Stimulated activated naive B cell treated with anti-CD40 and anti-IgM and Interleukin-4, amounts not matched to agents 10 μg/mL and 1 μg/mL and 100 μg/mL, for 72 hours (primary cell): ENCODE measurements at places on chromosomes 13 and 19.

DNA sequence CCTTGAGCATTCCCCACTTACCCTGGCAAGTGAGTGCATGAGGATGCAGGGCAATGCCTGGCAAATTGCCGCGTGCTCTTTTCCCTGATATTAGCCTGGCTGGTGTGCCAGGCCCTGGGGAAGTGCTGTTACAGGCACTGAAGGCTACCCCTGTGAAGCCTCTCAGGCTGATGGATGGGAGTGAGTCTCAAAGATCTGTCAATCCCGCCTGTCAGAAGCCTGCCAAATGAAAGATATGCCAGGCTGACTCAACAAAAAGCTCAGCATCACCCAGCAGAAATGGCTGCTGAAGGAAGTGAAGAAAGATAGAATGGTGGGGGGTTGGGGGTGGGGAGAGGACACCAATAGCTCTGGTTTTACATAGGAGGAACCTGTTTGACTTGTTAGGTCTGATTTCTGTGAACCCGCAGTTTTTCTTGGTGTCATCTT, 112.1 kb downstream of the LACC1 start:
- DNase-seq = no peak

DNA sequence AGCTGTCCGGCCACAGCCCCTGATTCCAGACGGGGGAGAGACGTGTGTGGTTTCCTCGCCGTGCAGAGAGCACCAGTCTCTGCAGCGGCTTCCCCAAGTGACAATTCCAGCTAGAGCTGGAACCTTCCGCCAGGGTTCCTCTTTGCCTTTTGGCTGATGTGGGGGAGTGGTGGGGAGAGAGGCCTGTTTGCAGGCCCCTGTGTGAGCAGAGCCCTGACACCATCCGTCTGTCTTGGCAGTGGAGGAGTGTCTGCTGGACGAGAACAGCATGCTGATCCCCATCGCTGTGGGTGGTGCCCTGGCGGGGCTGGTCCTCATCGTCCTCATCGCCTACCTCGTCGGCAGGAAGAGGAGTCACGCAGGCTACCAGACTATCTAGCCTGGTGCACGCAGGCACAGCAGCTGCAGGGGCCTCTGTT, 25.0 kb downstream of the LAMP1 start:
- DNase-seq = no peak

GRCh38 chr19:50213925-50214324, 10.5 kb downstream of the MYH14 start:
- DNase-seq = no peak

DNA sequence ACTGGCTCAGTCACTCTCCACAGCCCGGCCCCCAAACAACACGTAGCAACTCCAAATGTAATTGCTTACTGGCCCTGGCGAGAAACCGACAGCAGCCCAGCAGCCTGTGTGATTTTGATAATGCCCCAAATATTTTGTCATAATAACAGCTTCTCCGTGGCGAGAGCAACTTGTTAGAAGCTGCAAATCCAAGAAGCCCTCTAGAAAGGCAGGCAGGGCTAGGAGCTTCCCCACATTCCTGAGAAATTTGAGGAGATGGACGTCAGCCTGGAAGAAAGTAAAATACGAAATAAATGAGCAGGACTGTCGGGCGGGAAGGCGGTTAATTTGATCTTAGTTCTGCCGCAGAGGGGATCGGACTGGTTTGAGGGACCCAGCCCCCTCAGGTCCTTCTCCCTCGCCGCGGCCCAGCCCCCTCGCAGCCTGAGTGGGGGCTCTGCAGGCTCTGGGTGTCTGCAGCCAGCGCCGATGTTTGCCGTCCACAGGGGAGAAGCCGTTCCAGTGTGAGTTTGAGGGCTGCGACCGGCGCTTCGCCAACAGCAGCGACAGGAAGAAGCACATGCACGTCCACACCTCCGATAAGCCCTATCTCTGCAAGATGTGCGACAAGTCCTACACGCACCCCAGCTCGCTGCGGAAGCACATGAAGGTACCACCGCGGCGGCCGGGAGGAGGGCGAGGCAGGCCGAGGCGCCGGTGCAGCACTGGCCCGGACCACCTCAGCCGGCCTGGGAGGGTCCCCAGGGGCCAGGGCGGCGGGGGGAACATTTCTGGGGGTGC, 3.1 kb downstream of the ZIC2 start:
- DNase-seq = no peak

DNA sequence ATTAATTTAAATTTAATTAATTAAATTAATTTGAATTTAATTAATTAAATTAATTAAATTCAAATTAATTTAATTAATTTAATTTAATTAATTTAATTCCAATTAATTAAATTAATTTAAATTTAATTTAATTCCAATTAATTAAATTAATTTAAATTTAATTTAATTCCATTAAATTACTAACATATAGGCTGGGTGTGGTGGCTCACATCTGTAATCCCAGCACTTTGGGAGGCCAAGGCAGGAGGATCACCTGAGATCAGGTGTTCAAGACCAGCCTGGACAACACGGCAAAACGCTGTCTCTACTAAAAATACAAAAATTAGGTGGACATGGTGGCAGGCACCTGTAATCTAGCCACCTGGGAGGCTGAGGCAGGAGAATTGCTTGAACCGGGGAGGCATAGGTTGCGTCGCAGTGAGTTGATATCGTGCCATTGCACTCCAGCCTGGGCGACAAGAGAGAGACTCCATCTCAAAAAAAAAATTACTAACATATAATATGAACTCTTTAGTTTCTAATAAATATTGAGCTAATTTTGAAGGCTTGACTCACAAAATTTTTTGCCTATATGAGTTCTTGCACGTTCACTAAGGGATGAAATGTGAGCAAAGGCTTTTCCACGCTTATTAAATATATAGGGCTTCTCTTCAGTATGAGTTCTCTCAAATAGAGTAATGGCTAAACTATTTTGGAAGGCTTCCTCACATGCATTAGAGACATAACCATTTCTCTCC, 9.0 kb upstream of the USP29 start:
- DNase-seq = no peak

DNA sequence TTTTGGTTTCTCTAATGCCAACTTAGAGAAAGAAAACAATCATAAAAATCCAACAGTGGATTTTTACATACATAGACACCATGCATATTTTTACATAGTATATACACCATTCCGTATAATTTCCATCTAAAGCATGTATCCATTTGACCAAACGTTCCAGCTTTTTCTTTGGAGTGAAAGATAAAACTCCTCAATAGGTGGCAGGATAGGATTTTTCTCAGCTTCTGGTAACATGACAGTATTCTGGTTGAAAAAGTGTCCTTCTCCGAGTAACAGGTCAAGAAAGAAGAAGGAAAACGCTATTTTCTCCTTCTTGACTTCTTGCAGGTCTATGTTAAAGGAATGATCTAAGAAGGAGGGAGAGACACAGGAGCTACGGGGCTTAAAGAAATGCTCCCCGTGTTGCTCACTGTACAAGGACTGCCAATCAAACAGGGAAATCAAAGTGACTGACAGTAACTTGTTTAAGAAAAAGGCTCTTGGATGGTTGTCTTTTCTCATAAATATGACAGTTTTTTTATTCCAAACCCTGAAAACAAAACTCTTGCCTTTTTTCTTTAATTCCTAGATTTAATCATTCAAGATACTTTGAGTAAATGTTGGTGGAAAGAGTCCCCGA, 11.5 kb downstream of the FLT1 start:
- no peak for DNase-seq

DNA sequence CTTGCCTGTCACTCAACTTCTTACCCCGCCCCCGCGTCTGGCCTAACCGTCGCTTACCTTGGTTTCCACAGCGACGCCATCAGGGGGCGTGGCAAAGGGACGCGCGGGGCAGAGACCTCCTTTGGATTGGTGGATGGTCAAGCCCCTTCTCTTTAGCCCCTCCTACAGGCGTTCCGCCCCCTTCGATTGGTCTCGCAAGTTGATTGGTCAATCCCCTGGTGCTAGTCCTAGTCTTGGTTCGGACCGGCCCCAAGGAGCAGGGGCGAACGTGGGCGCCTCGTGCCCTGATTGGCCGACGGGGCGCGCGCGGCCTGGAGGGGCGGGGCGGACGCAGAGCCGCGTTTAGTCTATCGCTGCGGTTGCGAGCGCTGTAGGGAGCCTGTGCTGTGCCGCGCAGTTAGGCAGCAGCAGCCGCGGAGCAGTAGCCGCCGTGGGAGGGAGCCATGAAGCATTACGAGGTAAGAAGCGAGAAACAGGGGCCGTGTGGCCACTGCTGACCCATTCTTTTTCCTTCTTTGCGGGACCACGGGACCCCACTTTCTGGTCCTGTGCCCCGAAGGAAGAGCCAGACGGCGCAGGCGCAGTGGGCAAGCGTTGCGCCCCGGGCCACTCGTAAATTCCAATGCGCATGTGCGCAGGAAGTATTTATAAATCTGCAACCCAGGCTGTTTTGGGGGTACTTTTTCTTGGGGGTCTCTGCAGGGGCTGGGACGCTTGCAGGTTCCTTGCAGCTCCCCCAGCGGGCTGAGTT, at the start of gene TECR:
Gene TECR, plus strand, starts transcription at position 341 of the 751 bp plus-strand sequence. Its CDS starts 103 bp downstream, at position 444.
- DNase-seq = peak; percentile 100

DNA sequence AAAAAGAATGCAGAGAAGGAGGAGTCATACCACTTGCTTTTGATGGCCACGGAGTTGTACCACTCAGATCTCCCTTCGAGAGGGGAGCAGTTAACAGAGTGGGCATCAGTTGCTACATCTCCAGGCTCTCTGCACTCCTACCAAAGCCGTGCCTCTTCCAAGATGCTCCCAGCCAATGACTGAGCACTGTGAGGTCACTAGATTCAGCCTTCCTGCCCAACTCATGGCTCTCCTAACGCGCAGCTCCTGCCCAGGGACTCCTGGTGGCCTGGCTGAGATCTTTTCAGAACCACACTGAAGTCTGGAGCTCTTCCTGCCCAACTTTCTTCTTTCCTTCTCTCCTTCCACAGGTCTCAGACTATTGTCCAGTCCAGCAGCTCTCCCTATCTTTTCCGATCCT, 66.7 kb downstream of the LHFPL6 start:
- DNase-seq = no peak

DNA sequence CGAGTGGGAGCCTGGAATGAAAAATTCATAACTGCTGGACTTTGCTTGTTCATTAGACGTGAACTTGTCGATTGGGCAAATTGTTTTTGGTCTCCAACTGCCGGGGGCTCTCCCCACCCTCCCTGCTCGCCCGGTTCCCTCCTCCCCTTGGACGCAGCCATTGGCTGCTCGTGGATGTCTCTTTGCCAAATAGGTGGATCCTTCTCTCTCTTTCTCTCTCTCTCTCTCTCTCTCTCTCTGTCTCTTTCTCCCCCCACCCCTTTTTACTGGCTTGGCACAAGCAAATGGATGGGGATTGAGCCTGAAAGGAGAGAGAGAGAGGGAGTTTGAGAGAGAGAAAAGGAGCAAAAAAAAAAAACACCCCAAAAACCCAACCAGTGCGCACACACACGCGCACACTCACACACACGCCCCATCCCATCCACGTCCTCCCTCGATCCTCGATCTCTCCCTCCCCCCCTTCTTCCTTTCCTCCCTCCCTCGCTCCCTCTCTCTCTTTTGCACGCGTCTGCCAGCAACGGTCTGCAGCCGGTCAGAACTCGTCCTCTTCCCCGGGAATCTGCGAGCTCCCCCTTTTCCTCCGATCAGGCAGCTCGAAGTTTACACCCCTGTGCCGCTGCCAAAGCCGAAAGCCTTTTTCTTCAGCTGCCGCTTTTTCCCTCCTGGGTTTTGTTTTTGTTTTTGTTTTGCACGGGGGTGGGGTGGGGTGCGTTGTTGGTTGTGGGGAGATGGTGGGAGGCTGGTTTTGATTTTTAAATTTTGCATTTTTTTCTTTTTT, 27.8 kb downstream of the NFIX start:
- DNase-seq = no peak

DNA sequence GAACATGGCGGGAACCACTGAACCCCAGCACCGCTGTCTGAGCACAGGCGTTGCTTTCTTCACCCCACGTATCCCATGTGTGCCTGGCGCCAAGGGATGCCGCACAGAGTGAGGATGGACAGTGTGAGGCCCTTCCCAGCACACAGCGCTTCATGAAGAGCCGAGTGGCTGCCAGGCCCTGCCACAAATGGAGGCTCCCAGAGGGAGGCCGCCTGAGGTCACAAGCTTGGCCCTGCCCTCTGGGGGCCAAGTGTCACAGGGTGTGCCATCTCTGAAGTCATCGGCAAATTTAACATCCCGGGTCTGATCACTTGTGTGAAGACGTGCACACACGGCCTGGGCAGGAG, 24.4 kb downstream of the MPND start:
- no peak for DNase-seq

DNA sequence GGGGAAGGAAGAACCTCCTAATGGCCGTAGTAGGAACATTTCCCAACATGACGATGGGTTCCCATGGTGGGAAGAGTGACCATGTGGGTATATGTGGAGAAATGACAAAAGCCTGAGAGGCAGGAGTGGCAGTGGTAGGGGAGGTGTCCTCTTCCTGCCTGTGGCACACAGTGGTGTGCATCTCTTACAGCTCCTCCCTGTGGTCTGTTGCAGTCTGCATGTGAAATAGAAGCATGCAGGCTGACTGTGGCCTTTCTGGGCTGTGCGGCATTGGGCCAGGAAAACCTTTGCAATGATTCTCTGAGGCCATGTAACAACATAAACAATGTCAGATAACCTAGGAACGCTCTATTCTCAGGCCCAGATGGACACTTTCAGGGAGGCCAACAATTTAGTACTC, 84.0 kb downstream of the LACC1 start:
- no peak for DNase-seq

DNA sequence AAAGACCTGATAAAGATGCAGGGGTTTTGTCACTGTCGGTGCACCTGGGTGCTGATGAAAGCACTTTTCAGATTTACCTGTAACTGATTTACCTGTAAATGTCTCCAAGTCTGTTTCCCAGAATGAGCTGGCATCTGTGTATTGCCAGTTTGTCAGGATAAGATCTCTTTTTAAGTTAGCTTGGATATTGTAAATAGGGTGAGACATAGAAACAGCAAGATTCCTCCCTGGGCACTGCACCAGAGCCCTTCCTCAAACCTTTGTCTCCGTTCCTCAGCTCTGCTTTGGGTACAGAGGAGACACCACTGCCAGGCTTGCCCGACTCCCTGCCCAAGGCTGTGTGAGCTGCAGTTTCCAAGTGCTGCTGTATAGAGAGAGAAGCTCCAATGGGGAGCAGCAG, 158.6 kb downstream of the TNFRSF19 start:
- DNase-seq = no peak

DNA sequence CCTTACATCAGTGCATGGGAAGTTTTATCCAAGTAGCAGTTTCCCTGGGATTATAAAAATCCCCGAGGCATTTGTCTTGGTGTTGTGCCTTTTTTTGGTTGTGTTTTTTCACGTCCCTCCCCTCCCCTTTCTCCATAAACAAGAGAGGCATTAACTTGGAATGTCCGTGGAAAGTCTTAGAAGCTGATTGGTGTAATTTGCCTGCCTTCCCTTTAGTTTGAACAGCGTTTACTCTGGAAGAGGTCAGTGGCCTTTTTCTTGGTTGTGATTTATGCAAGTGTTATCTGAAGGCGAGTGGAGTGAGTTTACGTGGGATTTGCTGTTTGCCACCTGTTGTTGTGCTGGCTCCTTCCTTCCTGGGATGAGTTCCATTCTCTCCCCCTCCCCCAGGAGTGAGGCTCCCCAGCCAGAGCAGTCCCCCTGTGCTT, 7.2 kb downstream of the ACTN4 start:
- DNase-seq = no peak

DNA sequence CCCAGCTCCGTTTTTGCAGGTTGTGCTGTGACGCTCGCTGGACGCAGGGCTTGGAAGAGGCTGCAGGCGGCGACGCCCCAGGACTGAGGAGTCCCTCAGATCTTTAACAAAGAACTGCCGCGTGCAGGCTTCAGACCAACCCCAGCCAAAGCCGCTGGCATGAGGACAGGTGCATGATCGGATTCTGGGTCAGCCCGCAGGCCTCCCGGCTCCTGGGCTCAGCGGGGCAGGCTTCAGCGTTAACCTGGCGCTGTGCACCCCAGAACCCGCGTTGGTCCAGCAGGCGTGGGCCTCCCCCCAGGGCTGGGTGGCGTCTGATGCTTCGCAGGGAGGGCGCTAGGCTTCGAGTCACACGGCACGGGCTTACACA, 920 bp upstream of the TIMM13 start:
- DNase-seq = no peak
